Left hindlimb (tissue), 1 donor: ENCODE measurements at places on chromosomes 7 and 10.

- peak; percentile 27 for DNase-seq
These were observed 614.9 kb upstream of the FZD8 start for GRCh38 chr10:36256948-36257356.

- no peak for DNase-seq
These were observed 246.8 kb downstream of the CELF2 start for GRCh38 chr10:11264296-11265048.

DNA sequence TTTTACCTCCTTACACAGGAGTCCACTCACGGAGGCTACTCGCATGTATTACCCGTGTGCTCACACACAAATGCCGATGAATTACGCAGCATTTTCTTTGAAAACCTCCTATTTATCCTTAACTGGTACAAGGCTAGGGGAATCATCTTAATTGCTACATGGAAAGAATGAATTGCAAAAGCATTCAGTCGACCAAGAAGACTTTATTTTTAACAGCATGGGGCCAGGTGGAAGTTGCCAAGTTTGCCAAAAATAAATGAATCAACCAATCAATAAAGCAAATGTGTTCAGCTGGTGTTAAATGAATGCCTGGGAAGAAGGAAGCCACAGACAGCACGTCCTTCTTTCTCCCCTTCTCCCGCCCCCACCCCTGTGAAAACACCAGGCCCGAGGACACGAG, 55.8 kb downstream of the CTBP2 start:
- no peak for DNase-seq

DNA sequence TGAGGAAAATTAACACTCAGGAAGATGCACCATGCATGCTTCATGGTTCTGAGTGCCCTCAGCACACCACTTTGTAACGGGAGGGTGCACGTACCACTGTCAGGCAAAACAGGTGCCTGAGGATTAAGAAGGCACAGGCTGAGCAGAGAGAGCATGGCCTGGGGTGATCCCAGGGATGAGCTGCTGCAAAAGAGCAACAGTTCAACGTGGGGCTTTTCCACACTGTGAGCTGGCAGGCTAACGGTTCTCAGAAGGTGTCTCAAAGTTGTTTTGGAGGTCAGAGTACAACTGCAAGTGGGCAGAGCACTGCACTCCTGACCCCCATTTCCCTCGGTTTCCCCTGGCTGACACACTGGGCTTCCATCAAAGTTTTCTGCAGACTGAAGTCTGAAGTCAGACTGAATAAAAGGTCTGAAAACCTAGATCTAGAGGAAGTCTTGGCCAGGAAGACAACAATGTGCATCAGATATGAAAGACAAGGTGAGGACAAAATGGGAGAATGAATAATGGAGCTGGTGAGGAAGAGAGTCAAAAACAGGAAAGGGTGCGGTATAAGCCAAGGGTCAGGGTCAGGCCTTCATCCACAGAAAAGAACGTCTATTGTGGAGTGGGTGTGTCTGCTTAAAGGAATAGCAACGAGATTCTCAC, 20.5 kb downstream of the ZNF438 start:
- DNase-seq: no peak

- DNase-seq: peak; percentile 46
These were observed 258.6 kb downstream of the PAXIP1 start for GRCh38 chr7:154744256-154744860.

DNA sequence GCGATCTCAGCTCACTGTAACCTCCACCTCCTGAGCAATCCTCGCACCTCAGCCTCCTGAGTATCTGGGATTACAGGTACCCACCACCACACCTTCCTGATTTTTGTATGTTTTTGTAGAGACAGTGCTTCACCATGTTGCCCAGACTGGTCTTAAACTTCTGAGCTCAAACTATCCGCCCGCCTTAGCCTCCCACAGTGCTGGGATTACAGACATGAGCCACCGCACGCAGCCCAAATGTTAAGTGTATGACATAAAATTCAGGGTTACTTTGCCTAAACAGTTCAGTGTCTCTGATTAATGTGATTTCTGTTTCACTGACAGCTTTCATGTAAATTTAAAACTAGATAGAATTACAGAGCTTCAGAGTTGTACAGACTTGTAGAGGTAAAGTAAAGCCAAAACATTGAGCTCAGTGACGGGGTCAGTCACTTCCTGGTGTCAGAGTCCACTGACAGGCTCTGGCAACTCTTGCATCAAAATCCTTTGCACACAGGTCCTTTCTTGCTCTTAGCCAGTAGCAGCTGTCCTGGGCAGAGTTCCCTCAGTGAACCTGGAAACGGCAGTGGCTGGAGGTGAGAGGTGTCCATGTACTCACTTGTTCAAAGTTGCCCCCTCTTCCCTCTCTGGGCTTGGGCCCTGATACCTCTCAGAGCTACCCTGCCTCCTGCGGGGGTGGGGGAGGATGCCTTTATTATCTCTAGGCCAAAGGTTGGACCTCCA, 33.7 kb downstream of the MGMT start:
- no peak for DNase-seq

DNA sequence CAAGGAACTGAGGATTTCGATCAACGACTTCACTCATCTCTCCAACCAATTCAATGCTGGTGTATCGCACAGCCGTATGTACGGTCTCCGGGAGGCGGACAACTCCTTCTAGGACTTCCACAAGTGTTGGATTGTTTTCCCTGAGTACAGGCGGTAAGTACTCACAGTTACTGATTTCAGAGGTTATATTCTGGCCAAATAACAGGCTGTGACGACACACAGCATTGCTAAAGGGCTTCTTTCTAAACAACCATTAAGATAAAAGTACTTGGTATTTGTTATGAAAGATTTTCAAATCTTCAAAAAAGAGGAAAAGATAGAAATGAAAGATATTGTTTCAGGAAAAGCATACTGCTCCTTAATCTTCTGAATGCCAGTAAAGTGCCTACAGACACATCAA, 52.2 kb downstream of the IRF5 start:
- no peak for DNase-seq

- DNase-seq: no peak
These were observed 12.1 kb downstream of the ENTPD1 start for GRCh38 chr10:95767884-95768556.

GRCh38 chr7:44587843-44588711, 6.0 kb upstream of the TMED4 start:
- DNase-seq: peak; percentile 51

DNA sequence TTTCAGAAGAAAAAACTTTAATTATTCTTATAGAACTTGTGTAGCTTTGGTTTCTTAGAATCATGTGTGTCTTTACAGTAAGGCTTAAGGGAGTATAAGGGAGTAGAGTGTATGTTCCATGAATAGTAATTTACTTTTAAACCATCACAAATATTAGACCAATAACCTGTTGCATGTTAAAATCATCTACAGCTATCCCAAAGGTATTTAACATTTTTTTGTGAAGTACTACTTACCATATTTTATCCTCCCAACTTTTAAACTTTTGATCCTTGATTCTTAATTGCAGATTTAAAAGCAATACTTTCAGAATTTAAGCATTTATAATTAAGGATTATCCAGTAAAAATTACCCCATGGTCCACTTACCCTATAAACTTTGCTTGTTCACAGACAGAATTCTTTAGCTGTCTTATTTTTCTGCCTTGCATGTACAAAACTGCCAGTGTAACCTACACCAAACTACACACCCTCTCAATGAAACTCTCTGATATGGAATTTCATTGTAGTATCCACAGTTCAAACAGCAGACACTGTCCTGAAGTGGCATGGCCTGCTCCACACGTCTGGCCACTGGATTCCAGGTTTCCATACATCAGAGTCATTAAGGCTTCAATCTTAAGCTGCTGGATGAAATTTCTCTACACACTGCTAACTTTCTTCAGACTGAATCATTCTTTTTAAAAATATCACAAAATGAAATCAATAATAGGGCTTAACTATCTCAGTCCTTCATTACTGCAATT, 5.8 kb downstream of the GLI3 start:
- no peak for DNase-seq

GRCh38 chr10:89889606-89890005, 188.2 kb downstream of the KIF20B start:
- DNase-seq: no peak

DNA sequence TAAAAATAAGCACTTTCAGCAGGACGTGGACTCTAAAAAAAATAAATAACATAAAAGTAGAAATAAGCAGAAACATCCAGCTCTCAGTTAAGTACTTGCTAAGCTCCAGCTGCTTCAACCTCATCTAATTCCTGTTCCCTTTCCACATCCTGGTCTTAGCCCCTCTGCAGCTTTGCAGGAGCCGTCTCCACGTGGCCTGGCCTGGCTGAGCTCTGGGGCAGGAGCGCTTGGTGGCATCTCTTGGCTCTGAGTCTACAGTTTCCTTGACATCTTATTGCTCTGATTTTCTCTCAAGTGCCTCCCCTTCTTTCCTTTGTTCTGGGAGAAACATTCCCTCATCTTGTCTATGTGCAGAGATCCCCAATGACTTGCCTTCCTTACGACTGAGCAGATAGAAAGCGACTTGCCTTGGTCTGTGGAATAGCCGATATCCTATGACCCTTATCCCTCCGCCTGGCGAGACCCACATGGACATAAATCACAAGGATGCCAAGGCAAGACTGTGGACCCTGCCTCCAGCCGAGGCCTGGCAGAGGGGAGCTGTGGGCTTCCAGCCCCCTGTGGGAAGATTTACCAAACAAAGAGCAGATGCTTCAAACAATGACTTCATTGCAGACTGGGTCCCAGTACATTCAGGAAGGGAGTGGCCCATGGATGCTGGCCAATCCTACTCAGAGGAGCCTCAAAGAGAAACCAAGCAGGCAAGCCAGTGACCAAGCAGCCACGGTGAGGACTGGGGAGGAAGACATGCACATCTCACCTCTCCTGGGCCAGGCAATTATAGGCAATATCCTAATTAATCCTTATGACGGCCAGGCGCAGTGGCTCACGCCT, 61.9 kb downstream of the SPOCK2 start:
- DNase-seq: no peak

DNA sequence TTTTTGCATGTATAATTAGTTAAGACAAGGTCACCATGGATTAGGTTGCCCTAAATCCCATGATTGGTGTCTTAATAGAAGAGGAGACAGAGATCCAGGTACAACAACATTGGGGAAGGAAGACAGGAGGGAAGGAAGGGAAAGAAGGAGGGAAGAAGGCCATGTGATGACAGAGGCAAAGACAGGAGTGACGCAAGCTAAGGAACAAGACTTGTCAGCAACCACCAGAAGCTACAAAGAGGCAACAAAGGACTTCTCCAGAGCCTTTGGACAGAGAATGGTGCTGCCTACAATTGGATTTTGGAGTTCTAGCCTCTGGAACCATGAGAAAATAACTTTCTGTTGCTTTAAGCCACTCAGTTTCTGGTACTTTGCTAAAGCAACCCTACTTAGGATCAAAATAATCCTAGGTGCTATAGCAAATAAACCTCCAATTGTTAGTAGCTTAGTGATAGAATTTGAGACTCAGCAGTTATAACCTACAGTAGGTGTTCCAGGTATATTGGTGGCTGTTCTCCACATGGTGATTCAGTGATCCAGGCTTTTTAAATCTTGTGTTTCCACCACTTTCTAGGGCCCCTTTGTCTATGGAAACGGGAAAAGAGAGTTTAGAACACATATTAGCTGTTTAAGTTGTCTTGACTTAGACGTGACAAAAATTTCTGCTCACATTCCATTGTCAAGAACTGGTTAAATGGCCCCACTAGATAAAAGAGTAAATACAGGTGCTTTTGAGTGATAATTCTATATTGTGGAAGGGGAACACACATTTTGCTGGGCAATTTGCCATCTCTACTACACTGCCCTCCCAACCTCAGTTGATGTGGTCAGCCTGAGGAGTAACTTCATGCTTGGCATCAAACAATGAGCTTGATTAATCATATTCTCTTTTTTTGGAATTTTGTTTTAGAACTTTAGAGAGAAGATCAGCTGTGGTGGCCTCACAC, 70.5 kb upstream of the SP4 start:
- no peak for DNase-seq

DNA sequence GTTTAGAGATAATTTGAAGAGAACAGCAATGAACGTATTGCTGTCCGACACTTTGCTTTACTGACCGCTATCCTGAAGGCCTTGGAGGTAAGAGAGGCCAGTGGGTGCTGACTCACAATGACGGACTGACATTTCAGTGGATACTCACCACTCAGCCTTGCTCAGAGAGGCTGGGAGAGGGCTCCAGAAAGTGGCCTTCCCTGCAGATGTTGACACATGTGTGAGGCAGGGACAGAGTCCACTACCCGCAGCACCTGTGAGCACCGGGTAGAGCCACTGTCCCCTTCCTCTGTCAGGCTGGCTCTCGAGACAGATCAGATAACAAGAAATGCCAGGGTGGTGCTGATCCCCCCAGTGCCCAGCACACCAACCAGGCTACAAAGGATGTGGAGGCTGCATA, 75.0 kb downstream of the GPR26 start:
- no peak for DNase-seq

GRCh38 chr10:51156926-51157325, 82.6 kb downstream of the PRKG1 start:
- DNase-seq: no peak

DNA sequence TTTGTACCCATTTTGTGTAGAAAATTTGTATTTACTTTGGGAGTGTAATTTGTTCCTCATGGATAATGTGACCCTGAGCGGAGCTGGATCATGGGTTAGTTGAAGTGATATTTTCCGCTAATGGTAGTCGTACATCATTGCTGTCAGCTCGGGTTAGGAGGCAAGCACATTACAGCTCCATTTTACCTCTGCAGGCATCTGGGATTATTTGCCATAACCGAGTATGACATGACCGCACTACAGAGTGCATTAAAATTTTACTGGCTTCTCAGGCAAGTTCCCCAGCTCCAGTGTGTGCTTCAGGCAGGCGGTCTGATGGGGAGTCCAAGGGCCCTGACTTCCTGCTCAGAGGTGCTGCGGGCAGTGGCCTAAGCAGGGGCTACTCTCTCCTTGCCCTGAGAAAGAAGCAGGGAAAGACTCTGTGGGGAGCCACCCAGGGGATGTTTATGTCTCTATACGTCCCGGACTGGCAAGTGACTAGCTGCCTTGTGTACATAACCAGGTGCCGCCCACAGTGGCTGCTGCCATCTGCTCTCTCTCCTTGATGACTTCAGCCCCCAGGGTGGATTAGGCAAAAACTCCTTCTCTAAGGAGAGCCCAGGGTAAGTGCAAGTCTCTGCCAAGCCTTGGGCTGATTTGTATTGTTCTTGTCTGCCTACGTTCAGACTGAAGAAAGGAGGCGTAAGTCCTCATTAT, 685.3 kb upstream of the GALNT17 start:
- no peak for DNase-seq

DNA sequence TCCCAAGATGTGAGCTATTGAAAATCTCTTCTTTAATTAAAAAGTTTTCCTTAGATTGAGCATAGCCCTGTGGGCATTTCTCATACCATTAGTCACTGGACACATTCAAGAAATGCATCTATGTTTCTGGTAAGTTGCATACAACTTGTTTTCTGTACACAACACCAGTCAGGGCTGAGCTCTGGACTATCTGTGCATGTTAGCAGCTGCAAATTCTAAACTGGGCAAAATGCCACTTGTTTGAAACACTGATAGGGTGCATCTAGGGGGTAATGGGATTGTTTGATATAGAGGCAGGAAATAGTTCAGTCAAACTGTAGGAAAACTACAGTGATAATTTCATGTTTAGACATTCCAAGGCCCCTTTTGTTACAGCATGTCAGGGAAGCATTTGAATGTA, 145.6 kb upstream of the NPY start:
- DNase-seq: no peak

GRCh38 chr10:84469470-84469869, 141.1 kb downstream of the CCSER2 start:
- no peak for DNase-seq
